ENCODE measurements at places on chromosomes 7 and 10.

DNA sequence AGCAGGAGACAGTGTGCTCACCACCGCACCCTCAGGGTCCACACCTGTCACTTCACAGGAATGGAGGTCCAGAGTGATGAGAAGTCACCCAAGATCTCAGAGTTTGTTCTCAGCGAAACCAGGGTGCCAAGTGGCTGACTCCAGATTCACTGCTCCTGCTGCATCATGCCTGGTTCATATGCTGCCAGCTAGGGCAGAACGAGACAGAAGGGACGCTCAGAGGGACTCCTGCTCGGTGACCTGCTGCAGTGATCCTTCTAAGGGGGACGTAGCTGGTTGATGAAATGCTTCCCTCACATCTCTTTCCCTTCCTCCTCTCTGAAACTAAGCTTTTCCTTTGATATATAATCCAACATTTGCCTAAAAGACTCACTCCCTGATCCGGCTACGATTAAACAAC lies 248.5 kb downstream of the SFMBT2 start:
- DNase-seq, result no peak

- no peak for DNase-seq
Observed at GRCh38 chr7:133796782-133797745, 330.1 kb upstream of the LRGUK start.

- no peak for DNase-seq
Observed at GRCh38 chr7:81926154-81926553, 156.3 kb upstream of the HGF start.

DNA sequence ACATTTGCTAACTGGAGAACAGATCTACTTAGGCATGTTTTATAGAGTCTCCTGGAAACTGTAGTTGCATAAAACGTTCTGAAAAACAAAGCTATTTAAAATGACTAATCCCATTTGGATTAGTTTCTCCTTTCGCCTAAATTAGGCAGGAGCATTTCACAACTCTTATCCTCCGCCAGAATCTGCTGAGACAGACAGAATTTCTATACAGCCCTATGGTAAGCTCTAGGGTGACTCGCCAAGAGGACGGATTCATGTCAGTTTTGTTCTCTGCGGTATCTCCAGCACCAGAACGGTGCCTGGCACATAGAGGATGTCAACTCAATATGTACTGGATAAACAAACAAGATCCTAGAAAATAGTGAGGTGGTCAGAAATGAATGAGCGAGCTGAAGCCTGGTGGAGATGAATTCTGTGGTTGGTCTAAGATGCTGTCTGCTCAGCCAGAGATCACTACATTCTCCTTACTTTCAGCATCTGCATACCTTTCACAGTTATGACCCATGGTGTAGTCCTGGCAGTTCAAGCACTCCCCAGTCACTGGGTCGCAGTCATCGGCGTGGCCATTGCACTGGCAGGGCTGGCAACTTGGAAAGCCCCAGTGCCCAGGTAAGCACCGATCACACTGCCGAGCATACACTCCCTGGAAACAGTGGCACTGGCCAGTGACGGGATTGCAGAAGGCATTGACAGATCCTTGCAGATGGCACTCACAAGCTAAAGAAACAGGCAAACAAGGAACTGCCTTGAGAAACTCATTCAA lies 44.0 kb downstream of the LAMB1 start:
- DNase-seq, result no peak

DNA sequence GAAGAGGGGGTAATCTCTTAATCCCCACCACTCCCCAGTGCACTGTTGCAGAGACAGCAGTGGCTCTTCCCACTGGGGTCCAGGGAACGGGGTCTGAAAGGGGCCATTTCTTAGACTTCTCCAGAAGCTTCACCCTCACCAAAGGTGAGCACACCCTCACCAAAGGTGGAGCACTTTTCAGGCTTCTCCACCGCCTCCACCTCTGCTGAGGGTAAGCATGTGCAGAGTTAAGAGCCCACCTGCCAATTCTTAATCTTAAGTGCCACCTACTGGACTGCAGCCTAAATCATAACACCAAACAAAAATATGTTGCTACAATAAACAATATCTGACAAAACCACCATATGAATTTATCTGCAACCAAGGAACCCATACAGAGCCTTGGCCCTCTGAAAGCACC lies 27.0 kb downstream of the SNX13 start:
- DNase-seq, result no peak

GRCh38 chr7:74057216-74057925 lies 26.2 kb upstream of the LIMK1 start:
- DNase-seq, result no peak

DNA sequence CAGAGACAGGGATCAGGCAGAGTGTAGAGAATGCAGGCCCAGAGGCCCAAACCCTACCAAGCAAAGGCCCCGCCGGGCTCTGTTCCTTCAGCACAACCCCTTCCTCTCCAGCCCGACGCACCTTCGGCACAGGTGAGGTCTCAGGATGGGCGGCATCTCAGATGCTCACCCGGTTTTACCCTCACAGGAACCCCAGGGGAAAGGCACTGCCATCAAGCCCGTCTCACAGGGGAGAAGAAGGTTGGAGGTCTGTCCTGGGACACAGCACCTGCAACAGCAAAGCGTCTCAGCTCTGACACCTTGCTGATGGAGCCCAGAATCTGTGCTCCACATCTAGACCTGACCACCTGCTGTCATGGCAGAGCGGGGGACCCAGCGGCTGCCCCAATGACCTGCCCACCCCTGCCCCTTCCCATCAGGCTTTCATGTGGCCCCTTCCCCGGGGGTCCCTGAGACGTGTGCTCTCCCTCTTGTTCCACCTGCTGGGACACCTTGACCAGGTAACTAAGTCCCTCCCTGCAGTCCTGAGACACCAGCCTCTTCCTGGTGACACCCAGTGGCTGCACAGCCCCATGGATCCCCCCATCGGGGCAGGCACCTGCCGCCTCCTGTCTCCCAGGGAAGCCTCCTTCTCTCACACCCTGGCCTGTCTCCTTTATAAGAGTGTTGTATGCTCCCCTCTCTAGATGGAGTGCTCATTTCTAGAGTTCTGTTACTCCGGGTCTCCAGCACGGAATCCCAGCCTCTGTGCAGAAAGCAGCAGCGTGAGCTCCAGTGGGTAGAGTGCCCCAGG lies 315.6 kb downstream of the DNAJB6 start:
- DNase-seq, result no peak

GRCh38 chr7:101365956-101366355 lies 3.3 kb downstream of the COL26A1 start:
- DNase-seq, result no peak
